Fibroblast of upper back skin (primary cell): ENCODE measurements at places on chromosomes 12 and 14.

DNA sequence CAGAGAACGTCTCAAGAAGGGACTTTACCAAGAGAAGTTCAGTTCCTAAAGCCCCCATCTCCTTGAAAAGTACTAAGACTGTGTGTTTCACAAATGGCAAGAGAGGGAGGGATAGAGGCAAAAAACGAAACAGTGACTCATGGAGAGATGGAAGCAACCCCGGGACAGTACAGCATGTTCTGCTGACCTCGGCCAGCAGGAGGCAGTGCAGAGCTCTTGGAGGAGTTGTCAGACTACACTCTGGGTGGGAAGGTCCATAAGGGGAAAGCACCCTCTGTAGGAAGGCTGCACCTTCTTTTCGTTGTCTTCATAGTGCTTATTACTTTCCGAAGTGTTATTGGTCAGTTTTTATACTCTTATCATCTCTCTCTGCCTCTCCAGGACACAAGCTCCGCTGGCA, 525.2 kb upstream of the CCDC196 start:
- peak; percentile 37 for DNase-seq

DNA sequence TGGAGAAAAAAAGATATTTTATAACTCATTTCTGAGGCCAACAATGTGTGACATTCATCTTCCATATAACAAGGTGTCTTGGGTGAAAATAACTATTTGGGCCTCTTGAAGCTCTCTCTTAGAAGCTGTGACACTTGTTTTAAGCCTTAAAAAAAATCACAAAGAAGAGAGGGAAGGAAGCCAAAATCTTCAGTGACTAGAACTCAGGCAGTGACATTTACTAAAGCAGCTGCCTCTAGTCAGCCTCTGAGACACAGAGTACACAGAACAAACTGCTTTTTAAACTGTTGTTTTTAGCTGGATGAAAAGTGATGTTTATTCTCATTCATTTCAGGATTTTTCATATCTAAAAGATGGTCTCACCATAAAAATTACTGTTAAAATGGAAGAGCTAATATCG, 793.6 kb downstream of the GALC start:
- DNase-seq = no peak

GRCh38 chr12:4997939-4998338, 45.7 kb upstream of the KCNA5 start:
- DNase-seq = peak; percentile 97

GRCh38 chr14:61430066-61430757, 108.8 kb downstream of the PRKCH start:
- no peak for DNase-seq

GRCh38 chr12:48199774-48200221, 3.3 kb downstream of the OR10AD1 start:
- DNase-seq = no peak

- peak; percentile 84 for DNase-seq
Measured at GRCh38 chr14:72962829-72963312, 36.6 kb downstream of the DCAF4 start.

- DNase-seq = no peak
Measured at GRCh38 chr14:35441160-35441559, 36.6 kb upstream of the NFKBIA start.

- DNase-seq = peak; percentile 43
Measured at GRCh38 chr12:24617471-24617870, 331.4 kb downstream of the BCAT1 start.

DNA sequence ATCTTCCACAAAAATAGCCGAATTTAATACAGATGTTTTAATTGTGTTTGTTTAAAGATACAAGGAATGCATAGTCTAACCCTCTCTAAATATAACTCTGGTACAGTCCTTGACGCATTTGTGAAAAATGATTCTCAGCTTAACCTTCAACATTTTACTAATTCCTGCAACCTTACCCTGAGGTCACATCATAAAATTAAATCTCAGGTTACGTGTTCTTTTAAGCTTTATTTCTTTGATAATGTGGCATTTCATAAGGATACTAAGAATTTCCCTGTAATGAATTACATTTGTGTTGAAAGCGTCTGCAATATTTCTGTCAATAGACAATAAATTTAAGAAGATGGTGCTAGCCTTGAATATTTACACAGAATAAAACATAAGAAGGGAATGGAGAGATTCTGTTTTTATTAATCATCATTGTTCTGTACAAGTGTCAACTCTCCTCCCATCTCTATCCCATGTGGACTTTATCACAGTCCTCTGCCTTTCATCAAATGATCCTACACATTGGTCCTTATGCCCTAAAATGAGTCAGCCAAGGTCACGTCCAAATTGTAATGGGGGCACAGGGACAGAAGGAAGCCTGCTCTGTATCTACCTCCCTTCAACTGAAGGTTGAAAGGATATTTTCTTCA, 769.3 kb upstream of the FLRT2 start:
- DNase-seq = peak; percentile 78

GRCh38 chr12:114875313-114875712, 191.3 kb upstream of the TBX3 start:
- no peak for DNase-seq

GRCh38 chr12:113318046-113318656, 16.8 kb downstream of the SLC8B1 start:
- no peak for DNase-seq

DNA sequence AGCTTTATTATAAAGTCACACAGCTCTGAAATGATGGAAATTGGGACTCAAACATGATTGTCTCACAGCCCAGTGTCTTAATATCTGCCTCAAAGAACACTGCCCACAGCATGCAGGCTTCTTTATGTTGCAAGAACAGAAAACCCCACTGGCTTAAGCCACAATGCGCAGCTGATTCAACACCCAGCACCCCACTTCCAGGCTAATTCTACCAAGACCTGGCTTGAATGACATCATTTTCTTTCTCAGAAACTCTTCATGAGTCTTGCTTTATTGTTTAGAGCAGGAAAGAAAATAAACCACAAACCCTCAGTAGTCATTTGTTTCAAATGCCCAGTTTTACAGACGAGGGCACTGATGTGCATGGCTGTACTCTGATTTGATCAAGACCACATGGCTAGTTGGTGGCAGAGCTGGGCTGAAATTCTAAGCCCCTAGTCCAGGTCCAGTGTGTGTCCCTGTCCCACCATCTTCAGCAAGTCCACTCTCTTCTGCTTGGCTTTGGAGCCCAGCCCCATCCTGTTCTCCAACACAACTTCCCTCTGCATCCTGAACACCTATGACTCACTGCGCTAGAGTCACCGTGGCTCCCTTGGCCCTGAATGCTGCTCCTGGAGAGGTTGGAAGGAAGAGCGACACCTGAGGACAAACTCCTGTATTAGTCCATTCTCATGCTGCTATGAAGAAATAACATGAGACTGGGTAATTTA, 50.3 kb upstream of the SRSF5 start:
- DNase-seq = peak; percentile 85

DNA sequence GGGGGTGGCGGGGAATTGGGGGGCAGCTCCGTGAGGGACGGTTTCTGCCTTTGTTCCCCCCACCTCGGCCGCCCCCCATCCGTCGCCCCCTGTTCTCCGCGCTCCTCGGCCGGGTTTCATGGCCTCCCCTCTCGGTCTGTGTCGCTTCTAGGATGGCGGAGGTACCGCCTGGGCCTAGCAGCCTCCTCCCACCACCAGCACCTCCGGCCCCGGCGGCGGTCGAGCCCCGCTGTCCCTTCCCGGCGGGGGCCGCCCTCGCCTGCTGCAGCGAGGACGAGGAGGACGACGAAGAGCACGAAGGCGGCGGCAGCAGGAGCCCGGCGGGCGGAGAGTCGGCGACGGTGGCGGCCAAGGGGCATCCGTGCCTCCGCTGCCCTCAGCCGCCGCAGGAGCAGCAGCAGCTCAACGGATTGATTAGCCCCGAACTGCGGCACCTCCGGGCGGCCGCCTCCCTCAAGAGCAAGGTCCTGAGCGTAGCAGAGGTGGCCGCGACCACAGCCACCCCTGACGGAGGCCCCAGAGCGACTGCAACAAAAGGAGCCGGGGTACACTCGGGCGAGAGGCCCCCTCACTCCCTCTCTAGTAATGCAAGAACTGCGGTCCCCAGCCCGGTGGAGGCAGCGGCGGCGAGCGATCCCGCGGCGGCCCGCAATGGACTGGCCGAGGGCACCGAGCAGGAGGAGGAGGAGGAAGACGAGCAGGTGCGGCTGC, 575 bp downstream of the NAA30 start:
- peak; percentile 16 for DNase-seq

- peak; percentile 77 for DNase-seq
Measured at GRCh38 chr12:42473130-42473529, 116.4 kb downstream of the PRICKLE1 start.

- peak; percentile 94 for DNase-seq
Measured at GRCh38 chr12:89574736-89575208, 48.9 kb upstream of the POC1B start.

- DNase-seq = no peak
Measured at GRCh38 chr14:103232831-103233319, 101.2 kb upstream of the EIF5 start.
